Activated CD4-positive, alpha-beta T cell treated with anti-CD3 and anti-CD28 coated beads for 1 hour (primary cell): ENCODE measurements at places on chromosomes 6 and 20.

- no peak for DNase-seq
Measured at GRCh38 chr20:40519918-40520317, 169.1 kb downstream of the MAFB start.

DNA sequence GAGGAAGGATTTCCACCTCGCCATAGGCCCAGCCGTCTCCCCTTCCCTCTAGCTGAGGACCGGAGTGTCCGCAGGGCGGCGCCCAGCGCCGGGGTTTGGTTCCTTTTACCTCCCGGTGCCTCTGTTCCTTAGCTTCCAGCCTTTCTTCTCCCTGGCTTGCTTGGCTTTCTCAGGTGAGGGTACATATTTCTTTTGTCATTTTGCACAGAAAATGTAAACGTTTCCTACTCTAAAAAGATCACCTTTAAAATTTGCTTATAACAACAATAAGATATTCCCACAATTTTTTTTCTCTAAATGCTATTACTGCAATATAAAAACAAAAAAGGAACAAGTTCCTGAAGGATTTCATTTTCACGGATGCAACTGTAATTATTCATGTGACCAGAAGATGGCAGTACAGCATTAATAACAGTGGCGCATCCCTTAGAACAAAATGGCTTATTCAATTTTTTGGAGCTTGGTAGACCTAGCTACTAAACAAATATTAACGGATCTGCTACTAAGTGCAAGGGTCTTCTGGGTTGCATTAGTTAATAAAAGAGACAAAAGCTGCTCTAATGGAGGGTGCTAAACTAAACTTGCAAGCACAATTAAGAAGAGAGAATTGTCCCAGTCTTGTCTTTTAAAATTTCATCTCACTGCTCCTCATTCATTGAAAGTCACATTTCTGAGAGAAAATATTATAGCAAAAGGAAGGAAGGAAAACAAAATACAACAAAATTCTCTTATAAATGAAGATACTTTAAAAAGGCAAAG lies 172.9 kb downstream of the ADGRG6 start:
- no peak for DNase-seq

DNA sequence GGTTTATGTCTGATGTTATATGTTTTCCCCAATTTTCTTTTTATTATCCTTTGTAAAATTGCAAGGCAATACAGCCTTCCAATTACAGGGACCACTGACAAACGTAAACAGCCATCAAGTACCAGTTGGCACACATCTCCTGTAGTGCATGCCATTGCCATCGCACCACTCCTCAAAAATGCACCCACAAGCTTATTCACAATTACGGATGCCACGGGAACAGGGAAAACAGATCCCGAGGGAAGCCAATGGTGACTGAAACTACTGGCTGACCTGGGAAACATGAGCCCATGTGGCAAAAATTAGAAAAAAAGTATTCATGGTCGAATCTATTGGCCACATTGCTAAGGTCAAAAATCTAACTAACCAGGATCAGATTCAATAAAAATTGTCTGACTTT lies 395.2 kb downstream of the PAX1 start:
- no peak for DNase-seq

DNA sequence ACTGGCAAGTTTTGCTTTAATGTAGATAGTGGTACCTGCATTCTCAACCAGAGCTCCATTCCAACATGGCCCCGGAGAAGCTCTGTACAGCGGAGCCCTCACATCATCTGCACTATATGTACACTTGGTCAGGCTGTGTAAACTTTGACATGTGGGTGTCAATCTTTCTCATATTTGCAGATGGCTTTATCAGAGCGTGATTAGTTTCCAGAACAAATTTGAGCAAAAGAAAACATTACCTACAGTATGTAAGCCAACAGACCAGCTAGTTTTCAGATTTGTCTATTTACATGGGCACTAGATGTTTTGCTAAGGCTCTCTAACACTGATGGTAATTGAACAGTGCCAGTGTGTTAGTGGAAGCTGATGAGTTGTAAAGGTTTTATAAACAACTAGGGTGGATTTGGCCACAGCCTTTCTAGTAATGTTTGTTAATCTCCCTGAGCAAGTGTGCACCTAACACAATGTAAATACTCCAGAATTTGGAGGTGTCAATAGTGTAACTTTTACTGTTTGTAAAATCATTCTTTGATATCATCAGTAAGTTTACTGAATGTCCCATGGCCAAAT lies 131.8 kb downstream of the FOXA2 start:
- DNase-seq, result no peak

DNA sequence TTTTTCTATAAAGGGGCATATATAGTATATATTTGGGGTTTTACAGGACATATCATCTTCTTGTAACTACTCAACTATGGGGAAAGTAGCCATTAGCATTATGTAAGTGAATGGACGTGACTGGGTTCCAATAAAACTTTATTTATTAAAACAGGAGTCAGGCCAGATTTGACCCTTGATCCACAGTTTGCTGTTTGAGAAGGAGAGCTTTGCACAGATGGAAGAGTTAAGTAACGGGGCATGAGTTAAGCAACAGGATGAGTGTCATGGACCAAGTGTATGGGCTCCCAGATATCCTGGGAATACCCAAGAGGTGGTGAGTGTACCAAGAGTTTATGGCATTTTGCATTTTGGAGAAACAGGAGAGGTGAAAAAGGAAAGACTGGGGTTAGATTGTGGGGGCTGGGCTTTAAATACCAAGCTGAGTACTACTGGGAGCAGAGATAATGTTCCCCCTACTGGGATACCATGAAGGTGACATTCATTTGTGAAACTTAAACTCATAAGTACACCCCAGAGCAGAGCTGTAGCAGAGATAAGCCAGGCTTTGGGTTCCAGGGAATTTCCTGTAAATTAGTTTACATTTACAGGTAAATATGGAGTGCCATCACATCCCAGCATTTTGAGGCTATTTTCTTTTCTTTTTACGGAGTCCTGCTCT lies 18.5 kb upstream of the SCUBE3 start:
- DNase-seq, result no peak

- DNase-seq, result no peak
Measured at GRCh38 chr6:26470643-26471042, 12.9 kb downstream of the BTN2A1 start.

DNA sequence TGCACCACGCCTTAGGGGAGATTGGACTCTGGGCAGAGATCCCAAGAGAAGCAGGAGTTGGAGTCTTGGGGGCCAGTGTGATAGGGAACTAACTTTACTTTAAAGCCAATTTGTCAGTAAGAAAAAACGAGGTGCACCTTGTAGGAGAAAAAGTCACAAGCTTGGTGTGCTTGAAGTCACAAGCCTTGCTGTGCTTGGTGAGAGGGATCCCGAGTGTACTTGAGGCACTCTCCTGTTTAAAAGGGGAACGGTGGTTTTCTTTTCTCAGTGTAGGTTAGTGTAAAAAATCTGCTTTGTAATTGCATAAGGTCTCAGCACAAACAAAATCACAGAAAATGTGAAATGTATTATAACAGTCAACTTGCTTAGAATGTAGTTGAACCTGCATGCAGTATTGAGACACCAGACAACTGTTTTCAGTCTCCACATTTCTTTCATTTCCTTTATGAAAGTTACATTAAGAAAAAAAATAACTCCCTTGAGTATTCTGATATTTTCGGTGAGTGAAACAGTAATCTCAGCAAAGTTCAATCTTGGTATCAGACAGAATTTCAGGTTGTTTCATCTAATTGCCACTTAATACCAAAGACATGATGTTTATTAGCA lies 111.1 kb upstream of the DUSP22 start:
- DNase-seq, result no peak

- DNase-seq, result no peak
Measured at GRCh38 chr6:26071135-26071534, 16.1 kb upstream of the HFE start.

GRCh38 chr6:33029328-33030184 lies 20.2 kb upstream of the HLA-DOA start:
- DNase-seq, result no peak

DNA sequence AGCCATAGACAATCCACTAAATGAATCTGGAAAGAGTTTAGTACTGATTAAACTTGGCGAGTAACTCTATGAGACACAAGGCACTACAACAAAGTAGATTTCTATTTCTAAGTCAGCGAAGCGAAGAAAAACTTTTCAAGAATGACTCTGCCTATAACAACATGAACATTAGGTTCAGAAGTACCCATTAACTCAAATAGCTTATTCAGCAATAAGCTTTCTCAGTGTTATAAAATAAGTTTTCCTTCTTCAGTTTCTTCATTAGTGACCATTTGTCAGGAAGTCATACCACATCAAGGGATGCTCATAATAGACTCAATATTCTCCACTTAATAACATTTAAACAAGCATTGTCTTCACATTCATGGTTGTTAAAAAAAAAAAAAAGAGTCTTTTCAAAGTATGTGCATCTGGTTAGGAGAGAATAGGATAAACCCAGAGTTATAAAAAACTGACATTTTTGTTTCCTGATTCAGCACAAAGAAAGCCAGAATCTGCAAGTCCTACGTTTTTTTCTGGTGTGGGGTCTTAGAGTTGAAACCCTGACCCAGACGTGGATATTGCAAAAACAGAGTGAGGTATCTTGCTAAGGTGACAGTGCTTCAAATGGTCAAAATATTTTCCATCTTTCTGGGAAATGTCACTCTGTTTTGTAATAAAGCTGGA lies 148.2 kb upstream of the PREP start:
- DNase-seq, result no peak

GRCh38 chr6:21027507-21027906 lies 493.2 kb downstream of the CDKAL1 start:
- DNase-seq, result no peak

DNA sequence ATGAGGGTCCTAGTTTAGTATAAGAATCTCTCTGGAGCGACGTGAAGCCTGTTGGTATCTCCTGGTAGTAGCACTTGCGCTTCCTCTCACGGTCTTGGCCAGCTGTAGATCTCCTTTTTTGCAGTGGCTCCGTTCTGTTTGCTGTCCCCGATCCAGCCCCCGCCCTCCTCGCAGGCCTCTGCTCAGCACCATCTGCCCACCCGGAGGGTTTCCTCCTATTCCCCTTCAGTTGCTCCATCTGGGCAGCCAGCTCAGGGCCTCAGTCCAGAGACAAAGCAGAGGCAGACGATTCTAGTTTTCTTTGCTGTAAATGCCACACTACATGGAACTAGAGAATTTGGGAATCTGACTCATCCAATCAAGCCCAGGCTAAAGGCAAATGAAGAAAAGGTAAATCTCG lies 126.6 kb downstream of the TIAM2 start:
- no peak for DNase-seq

- DNase-seq, result no peak
Measured at GRCh38 chr6:88704980-88705379, 258.4 kb downstream of the RNGTT start.

DNA sequence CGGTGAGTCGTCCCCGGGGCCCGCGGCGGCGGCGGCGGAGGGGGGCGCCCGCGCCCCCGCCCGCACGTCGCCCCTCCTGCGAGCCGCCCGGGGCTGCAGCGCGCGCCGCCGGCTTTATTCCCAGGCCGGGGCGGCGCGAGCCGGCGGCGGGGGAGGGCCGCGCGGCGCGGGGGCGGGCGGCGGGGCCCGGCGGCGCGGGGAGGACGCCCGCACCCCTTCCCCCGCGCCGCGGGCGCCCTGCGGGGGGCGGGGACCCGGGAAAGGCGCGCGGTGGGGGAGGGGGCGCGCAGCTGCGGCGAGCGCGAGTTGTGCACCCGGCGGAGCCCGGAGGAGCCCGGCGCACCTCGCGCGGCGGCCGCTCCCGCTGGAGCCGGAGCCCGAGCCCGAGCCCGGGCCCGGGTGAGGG lies 646 bp downstream of the HMGA1 start:
- DNase-seq, result no peak

DNA sequence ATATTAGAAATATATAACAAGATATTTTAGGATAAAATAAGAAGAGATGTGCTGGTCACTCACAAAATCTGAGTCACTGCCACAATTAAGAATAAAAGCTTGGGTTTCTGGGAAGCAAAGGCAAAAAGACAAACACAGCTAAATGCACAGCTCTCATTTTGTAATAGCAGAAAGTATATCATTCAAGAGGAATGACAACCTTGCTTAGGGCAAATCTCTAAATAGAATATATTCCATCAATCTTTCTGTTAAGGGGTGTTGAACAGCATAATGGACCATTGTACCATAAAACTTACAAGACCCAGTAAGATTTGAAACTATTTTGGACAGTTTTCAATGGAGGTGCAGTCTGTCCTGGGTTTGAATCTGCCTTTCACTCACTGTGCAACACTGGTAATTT lies 464.9 kb upstream of the SOX4 start:
- no peak for DNase-seq

- no peak for DNase-seq
Measured at GRCh38 chr6:137102851-137103492, 58.2 kb upstream of the IL20RA start.

DNA sequence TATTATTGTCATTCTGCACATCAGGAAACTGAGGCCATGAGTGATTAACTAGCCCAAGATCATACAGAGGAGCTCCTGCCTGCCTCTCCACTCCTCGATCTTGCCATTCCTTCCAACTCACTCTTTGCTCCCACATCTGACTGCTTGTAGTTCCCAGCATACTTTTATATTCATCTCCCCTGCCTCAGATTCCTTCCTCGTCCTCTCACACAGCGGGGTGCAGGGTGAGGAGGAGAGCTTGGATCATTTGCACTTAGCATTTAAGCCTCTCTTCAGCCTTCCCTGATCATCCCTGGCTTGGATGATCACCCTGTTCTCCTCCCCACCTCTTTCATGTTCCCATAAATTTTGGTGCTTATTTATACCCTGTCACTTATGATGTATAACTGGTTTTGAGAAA lies 515.1 kb upstream of the SOX4 start:
- no peak for DNase-seq

DNA sequence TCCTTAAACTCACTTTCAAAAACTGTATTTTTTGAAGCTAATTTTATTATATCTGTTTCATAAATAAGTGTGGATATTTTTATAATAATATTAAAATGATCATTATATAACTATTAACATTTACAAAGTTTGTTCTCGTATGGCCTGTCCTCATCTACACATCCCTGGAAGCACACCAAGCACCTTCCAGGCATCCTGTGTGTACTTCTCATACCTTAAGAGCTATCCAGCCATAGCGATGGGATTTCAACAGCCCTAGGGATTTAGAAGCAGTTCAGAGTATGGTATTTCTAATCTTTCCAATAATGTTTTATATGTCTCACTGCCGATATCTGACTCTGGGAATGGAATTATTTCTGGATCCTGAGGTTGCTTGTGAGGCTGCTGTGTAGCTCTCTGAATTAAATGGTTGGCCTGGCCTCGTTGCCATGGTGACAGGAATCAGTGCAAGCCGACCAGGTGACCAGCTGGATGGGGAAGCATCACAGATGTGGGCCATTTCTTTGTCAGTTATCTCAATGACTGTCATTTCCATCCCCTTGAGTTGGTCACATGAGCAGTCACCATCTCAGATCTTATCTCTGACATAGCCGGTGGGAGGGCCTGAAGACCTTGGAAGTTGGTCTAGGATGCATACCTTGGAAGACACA lies 265.2 kb upstream of the RIN2 start:
- DNase-seq, result no peak
